ENCODE measurements at places on chromosomes 11 and 22.

DNA sequence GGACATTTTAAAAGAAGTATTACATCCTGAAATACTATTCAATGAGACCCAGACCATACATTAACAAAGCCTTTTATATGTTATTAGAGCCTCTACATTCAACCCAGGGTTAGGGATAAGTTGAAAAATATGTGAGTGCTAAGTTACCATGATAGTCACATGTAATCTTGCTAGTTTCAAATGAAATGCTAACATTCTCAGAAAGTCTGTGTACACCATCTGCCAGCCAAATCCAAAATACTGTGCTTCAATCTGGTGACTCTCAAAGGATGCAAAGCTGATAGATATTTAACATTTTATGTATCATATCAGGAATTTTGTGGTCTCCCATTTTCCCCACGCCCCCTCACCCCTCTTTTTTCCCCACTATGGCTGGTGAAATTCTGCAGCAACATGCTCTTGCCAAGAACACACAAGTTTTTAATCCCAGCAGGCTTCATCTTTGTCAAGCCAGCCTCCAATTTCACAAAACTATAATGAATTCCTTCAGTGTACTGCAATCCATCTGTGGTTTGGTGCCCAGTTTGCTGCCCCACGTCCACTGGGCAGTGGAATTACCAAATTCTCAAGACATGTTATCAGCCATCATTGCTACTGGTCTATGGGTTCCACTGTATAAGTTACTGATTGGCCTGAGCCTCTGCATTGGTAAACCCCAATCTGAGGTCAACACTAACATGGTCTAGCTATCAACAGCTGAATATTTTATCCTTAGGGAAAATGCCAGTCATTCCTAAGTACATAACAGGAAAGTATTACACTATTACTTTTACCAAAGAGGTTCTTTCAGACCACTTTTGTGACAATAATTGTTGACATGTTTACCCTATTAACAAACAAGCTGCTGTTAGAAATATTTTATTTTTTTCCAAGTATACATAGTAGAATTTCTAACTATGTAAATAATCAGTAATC is 1.5 kb upstream of the PICALM start:
- no peak for DNase-seq
- no peaks in the 10 kb centered on the region for H3K27me3 ChIP-seq
- peak overlapping the region; percentile 78 for H3K4me3 ChIP-seq
- H3K27ac ChIP-seq, result peak overlapping the region; percentile 99
- peaks cover 26% of the 10 kb centered on the region for H3K4me1 ChIP-seq
- no peaks in the 10 kb centered on the region for H3K36me3 ChIP-seq

DNA sequence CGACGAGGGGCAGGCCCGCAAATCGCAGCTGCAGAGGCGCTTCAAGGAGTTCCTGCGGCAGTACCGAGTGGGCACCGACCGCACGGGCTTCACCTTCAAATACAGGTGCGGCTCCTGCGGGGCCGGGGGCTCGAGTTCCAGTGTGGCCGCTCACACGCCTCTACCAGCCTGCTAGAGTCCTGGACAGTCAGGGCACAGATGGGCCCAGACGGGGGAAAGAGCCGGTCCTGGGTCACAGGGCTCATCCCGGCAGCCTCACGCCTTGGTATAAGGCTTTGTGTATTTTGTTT is 506 bp downstream of the MCM5 start:
- H3K4me1 ChIP-seq, result peaks cover 14% of the 10 kb centered on the region
- H3K27ac ChIP-seq, result peak overlapping the region; percentile 84
- no peaks in the 10 kb centered on the region for H3K36me3 ChIP-seq

GRCh38 chr22:47357086-47357485 is 594.6 kb downstream of the TBC1D22A start:
- no peaks in the 10 kb centered on the region for H3K36me3 ChIP-seq
- no peak for DNase-seq
- no peak overlapping the region for H3K4me3 ChIP-seq

DNA sequence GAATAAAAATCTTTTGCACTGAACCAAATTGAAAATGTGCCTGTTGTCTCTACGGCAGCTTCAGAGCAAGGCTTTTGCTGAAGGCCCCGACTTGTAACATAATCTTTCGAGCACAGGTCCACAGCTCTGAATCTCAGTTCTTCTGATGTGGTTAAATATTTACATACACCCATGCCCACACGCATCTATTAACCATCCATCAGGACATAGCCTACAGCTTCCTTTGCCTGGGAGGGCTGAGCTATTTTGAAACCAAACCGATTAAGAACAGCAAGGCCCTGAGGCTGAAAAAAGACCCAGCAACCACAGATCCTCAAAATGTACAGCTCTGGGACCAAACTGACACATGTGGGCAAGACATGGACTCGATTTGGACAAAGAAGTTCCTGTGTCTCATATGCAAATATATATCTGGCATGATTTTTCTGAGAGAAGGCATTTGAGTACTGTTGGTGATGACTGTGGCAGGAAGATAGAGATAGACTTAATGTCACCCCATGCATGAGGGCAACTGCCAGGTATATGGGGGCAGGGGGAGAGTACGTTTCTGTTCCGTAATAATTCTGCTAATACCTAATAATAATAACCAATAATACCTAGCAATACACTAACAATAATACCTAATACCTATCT is 322.7 kb upstream of the PLET1 start:
- H3K36me3 ChIP-seq, result no peaks in the 10 kb centered on the region
- no peak overlapping the region for H3K4me3 ChIP-seq
- H3K27me3 ChIP-seq, result no peaks in the 10 kb centered on the region
- no peak for DNase-seq
- peak overlapping the region; percentile 42 for H3K27ac ChIP-seq

DNA sequence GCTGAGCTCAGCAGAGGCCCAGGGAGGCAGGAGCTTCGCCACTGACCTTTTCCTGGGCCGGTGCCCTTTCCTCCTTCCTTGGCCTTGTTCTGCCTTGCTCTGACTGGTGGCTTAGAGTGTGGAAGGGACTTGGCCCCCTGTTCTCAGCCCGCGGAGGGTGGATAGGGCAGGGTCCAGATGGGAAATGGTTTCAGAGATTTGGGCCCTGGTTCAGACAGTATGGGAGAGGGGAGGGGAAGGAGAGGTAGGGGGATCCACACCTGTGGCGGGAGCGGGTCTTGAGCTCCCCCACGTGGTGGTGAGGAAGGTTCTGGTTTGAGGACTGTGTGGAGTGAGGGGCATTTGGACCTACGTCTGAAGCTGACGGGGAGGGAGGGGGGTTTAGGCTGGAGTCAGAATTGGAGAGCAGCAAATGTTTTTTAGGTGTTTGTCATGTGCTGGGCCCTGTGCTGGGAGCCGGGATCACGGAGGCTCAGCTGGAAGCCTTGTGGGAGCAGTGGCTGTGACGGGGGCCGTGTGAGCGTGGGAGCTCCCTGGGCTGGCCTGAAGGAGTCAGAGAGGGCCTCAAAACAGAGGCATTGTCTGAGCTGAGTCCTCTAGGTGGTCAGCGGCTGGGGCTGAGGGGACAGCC is 27.2 kb downstream of the SHANK3 start:
- DNase-seq, result no peak
- H3K4me3 ChIP-seq, result no peak overlapping the region
- H3K36me3 ChIP-seq, result peaks cover 39% of the 10 kb centered on the region
- H3K27ac ChIP-seq, result no peak overlapping the region
- no peaks in the 10 kb centered on the region for H3K27me3 ChIP-seq

GRCh38 chr22:41619979-41620588 is 759 bp downstream of the DESI1 start:
- H3K4me1 ChIP-seq, result peaks cover 66% of the 10 kb centered on the region
- peak overlapping the region; percentile 94 for H3K4me3 ChIP-seq
- no peaks in the 10 kb centered on the region for H3K27me3 ChIP-seq
- DNase-seq, result no peak
- H3K36me3 ChIP-seq, result no peaks in the 10 kb centered on the region
- peak overlapping the region; percentile 97 for H3K27ac ChIP-seq

DNA sequence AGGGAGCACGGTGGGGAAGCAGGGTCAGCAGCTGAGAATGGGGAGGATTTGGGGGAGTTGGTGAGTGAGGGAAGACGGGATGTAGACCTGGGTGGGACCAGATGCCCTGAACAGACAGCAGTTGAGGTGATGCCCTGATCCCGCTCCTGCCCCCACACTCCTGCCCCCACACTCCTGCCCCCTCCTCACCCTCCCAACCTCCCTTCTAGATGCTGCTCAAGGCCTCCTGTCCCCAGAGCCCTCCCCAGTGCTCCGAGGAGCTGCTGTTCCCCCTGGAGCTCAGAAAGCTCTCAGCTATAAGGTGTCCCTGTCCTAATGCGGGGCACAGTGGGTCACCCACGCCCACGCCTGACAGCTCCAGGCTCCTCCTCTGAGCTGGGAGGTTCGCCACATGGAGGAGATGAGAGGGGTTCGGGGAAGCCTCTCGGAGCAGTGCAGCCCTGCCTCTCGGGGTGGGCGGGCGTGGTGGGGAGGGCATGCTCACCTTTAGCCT is 25.1 kb upstream of the TTLL12 start:
- no peaks in the 10 kb centered on the region for H3K36me3 ChIP-seq
- no peaks in the 10 kb centered on the region for H3K4me1 ChIP-seq
- H3K27ac ChIP-seq, result no peak overlapping the region
- H3K4me3 ChIP-seq, result no peak overlapping the region

- H3K27ac ChIP-seq, result no peak overlapping the region
- peaks cover 8% of the 10 kb centered on the region for H3K4me1 ChIP-seq
- no peaks in the 10 kb centered on the region for H3K27me3 ChIP-seq
- H3K4me3 ChIP-seq, result no peak overlapping the region
- H3K36me3 ChIP-seq, result no peaks in the 10 kb centered on the region
- no peak for DNase-seq
These were observed 17.7 kb downstream of the DCHS1 start for GRCh38 chr11:6637871-6638270.
